T-helper 17 cell (primary cell): ENCODE measurements at places on chromosomes 5 and 9.

- no peak for DNase-seq
Measured at GRCh38 chr5:173233347-173234128, 1.5 kb downstream of the NKX2-5 start.

GRCh38 chr5:147393874-147394672 is 115.8 kb downstream of the DPYSL3 start:
- no peak for DNase-seq

GRCh38 chr5:115414406-115415142 is 118.1 kb upstream of the CCDC112 start:
- DNase-seq = no peak

- no peak for DNase-seq
Measured at GRCh38 chr5:36688722-36689121, 82.3 kb downstream of the SLC1A3 start.

DNA sequence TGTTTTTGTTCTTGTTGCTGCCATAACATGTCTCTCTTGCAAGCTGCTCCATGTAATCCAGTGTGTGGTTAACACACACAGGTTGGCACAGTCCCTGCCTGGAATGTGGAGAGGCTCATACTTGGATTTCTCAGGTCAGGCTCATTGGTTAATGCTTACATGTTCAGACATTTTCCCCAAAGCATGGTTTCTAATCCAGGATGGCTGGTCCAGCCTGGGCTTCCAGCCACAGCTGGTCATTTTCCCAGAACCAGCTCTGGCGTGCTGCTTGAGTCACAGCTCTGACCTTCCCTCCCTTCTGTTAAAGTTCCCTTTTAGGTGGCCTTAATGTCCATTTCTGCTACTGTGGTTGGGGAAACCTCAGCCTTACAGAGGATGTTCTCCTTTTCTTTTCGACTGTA is 294.3 kb downstream of the TAF11L14 start:
- DNase-seq = no peak

DNA sequence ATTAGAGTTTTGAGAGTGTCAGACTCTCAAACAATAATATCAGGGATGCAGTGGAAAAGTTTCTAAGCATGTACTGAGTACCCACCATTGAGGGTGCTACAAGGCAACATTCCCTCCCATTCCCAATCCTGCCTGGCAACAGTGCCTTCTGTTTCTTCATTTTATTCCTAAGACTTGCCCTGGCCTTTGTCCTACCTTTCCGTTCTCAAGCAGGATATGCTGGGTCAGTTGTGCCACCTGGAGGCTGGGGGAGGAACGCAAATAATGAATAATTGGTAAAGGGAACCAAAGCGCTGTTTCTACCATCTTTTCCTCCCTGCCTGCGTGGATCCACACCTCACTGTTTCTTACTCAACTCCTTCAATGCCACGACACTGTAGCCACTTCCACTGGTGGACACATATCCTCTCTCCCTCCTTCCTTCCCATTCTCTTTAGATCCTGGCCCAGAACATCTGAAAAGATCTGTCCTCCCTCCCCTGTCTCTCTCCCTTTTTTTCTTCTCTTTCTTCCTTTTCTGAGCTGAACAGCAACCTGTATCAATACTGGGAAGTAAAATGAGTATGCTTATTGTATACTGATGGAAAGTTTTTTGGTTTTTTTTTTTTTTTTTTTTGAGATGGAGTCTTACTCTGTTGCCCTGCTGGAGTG is 149.5 kb downstream of the C9orf152 start:
- DNase-seq = peak; percentile 22

DNA sequence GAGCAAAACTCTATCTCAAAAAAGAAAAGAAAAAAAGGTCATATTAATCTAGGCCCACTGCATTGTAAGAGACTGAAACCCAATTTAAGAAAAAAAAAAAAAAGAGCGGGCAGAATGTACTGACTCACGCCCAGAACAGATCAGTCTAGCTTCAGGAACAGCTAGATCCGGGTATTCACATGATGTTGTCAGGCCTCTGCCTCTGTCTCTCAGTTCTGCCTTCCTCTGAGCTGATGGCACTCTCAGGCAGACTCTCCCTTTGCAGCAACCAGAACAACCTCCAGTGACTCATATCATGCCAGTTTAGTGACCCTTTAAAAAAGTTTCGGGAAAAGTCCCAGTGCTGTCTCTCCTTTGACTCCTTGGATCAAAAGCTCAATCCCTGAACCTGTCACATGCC is 53.0 kb downstream of the NEURL1B start:
- no peak for DNase-seq

GRCh38 chr5:58751222-58751837 is 168.5 kb downstream of the RAB3C start:
- no peak for DNase-seq

GRCh38 chr9:126125177-126125576 is 201.5 kb upstream of the MVB12B start:
- no peak for DNase-seq

DNA sequence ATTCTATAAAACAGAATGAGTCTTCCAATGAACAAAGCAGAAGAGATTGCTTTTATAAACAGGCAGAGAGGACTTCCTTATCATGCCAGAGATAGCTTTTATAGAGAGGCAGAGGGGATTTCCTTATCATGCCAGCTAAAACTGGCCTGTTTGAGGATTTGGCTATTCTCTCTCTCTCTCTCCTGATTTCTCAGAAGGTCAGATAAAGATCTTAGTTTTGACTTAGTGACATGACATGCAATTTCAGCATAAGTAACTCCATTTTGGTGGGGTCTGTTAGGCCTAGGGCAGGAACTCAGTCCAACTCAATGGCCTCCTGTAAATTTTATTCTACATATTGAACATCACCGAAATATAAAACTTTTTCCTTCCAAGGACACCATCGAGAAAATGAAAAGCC is 31.5 kb upstream of the DENND4C start:
- DNase-seq = no peak

- no peak for DNase-seq
Measured at GRCh38 chr5:137186759-137187461, 312.2 kb downstream of the SPOCK1 start.

GRCh38 chr5:63794296-63794695 is 167.9 kb downstream of the HTR1A start:
- DNase-seq = no peak

DNA sequence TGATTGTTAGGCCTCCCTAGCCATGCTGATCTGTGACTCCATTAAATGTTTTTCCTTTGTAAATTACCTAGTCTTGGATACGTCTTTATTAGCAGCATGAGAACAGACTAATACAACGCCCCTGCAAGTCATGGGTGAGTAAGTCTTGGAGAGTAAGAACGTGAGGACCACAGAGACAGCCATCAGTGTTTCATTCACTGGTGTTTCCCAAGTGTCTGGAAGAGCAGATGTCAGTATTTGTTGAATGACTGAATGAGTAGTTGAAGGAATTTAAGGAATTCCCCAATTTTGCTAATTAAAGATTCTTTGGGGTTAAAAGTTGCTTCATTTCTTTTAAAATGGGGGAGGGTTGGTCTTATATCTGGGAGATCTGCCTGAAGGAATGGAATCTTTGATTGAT is 178.8 kb downstream of the TRIO start:
- DNase-seq = no peak

GRCh38 chr5:78569441-78569840 is 79.1 kb downstream of the LHFPL2 start:
- DNase-seq = no peak

GRCh38 chr5:169567079-169567478 is 16.5 kb upstream of the SPDL1 start:
- DNase-seq = no peak

DNA sequence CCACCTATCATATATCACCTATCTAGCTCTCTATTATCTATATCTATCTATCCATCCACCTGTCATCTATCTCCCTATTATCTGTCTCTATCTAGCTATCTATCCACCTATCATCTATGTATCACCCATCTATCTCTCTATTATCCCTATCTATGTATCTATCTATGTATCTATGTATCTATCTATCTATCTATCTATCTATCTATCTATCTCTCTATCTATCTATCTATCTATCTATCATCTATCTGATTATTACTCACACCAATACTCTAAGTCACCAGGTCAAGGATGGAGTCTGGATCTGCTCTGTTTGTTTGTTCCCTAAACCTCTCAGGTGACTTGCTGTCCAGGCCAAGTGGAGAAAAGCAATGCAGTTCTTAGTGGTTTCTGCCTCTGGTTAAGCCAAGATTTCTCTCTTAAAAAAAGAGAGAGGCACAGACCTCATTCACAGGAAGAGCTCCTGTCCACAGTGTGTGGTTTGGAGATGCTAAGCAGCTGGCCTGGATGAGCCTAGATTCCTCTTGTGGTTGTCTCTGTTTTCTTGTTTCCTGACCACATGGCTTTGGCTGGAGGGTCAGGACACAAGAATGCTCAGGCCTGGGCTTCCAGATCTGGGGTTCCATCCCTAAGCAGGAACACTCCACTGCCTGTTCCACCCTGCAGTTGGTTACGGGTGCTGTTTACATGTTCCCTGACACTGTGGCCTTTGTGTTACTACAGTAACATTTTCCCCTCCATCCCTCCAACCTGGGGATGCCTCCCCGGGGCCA is 133.4 kb downstream of the PHF2 start:
- DNase-seq = no peak

DNA sequence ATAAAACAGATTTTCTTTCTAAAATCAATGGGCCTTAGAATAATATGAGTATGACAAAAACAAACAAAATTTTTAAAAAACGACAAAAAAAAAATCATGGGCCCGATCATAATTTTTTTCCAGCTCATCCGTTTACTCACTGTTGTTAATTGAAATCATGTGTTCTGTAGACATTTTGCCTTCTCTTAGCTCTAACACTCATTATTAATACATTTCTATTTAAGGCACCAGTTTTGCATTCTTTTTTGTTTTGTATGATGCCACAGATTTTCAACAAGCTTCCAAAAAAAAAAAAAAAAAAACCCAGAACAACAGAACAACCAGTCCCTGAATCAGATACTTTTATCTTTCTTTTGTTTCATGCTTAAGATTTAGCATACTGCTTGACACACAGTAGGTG is 86.4 kb downstream of the PRLR start:
- no peak for DNase-seq

GRCh38 chr5:158117467-158118160 is 258.7 kb upstream of the CLINT1 start:
- DNase-seq = no peak

DNA sequence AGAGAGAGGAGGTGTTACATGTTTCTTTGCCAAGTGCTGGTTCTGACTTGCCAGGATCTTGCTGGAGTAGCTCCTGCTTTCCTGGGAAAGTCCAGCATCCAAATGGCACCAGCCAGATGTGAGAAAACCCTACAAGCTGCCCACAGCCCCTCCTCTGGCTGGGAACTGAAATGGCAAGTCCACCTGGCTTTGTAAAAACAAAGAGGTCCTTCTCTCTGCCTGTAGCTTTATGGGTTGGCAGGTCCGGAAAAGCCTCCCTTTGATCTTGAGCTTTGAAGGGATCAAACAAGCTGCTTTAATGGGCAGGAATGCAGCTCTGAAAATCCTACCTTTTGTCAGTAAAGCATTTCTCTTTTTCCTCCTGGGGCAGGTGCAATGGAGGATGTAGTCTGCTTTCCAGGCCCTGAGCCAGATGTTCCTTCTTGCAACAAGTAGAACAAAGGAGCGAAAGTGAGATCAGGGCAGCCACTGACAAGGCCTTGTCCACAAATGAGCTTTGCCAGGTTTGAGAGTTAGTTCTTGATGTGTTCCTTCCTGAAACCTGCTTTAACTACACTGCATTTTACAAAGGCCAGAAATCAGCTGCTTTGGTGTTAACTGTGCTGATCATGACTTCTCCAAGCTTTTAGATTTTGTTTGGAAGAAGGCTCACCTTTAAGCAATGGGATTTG is 456.7 kb downstream of the ZNF608 start:
- no peak for DNase-seq

- DNase-seq = no peak
Measured at GRCh38 chr5:172870291-172870714, 36.3 kb downstream of the ERGIC1 start.

DNA sequence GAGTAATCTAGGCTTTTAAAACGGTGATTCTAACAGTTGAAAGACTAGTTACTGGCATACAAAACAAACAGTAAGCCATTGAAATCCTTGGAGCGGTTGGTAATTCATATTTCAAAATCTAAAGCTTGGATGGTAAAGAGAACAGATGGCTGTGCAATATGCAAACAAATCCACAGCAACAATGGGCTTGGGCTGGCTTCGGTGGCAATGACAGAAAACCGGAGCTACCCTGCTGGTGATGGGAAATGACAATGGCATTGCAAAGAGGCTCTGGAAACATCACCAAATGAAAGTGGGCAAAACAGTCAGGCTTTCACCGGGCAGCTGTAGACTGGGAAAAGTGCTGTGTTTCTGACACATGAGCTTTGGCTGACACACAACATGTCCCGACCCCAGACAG is 42.2 kb downstream of the MED27 start:
- no peak for DNase-seq

- DNase-seq = no peak
Measured at GRCh38 chr9:126506361-126507317, 107.1 kb upstream of the LMX1B start.
